Left renal cortex interstitium (tissue), 4 donors: ENCODE measurements at places on chromosomes 1 and 21. TPM values are rescaled to one million over a fixed set of nuclear protein-coding genes. Genes with fewer than 3 reads are reported as not detected.

The ODR4 gene
- polyA plus RNA-seq: 32.3 TPM

The SMIM1 gene
- 13.5 TPM for polyA plus RNA-seq

The GCSAML gene
- 1.2 TPM for polyA plus RNA-seq

The LBR gene
- 104 TPM for polyA plus RNA-seq

The WNT3A gene
- polyA plus RNA-seq: 0.36 TPM

The PTAFR gene
- 2.4 TPM for polyA plus RNA-seq

DNA sequence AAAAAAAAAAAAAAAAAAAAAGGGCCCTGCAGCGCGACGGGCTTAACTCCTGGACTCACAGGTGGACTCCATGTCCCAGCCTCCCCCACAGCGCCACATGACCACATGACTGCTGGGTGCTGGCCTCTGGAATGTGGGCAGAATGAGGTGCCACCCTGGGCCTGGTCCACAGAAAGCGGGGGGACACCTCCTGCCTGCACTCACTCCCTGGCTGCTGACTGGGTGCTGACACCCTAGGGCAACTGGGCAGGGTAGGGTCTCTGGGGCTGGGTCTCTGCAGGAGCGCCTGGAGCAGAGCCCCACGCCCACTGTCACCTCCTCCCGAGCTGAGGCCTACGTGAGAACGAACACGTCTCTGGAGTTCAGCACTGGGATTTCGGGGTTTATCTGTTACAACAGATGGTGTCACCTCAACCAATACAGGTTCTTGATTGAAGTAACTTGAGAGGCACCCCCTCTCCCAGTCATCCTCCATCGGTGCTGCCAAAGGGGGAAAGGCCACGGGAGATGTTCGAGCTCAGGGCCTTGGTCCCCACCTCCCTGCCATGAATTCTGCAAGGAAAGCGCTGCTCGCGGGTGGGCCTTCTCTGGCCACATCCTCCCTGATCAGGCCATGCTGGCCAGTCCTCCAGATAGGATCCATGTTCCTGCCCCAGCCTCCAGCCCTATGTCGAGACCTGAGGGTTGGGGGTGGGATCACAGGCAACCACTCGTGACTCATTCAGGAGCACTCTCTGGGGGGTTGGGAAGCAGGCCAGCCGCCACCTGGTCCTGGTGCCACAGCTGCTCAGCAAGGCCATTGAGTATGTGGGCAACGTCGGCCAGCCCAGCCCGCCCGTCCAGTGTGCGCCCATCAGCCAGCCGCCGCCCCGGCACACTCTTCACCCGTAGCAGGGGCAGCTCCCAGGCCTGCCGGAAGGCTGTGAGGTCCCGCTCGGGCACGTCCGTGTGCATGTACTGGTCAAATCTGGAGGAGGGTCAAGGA, 5.4 kb downstream of the CPLANE2 start:
- no peak for DNase-seq

- no peak for DNase-seq
Observed at GRCh38 chr1:201385299-201385891, 7.9 kb upstream of the TNNT2 start.

- no peak for DNase-seq
Observed at GRCh38 chr1:48524892-48525467, 53.0 kb upstream of the SPATA6 start.

DNA sequence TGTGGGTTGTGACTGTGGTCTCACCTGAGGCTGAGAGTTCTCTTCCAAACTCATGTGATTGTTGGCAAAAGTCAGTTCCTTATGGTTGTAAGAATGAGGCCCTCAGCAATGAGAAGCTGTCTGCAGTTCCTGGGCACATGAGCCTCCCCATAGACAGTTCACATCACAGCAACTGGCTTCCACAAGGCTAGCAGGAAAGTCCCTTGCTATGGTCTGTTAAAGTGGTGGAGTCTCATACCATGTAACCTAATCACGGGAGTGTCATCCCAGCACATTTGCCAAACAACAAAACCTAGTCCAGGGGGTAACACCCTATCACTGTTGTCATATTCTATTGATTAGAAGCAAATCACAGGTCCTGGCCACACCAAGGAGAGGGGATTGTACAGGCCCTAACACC, 163.8 kb downstream of the BACH1 start:
- DNase-seq: no peak

DNA sequence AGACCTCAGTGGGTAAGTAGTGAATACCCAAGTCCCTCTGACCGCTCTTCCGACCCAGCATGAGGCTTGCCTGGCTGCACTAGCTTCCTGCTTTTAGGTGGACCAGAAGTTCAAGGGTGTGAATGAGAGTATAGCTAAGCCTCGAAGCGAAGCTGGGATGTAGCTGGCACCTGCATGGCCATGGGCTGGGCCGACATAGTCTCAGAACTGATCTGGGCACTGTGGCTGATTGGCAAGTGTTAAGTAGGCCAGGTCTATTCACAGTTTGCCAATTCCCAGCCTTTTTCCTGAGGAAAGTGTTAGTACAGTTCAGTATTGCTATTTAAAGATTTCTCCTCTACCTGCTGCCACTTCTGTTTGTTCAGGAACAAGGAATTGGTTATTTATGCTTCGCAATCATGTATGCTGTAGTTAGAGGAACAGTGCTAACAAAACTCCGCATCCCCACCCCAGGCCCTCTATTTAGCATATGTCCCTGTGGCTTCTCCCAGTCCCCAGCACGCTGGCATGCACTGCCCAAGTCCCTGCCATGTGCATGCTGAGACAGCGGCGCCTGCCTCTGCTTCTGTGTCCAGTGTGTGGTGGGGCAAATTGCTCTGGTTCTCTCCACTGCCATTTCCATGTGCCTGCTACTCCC, 16.3 kb downstream of the SPATA46 start:
- no peak for DNase-seq
